CD4-positive, alpha-beta T cell treated with Interleukin-15 for 4 hours (primary cell): ENCODE measurements at places on chromosomes 2 and 18.

- no peak for DNase-seq
Measured at GRCh38 chr2:172260336-172260735, 157.6 kb upstream of the DLX2 start.

GRCh38 chr2:68031542-68032160 is 31.2 kb downstream of the C1D start:
- DNase-seq, result peak; percentile 25

GRCh38 chr18:74497324-74497676 is 1.1 kb downstream of the CNDP2 start:
- DNase-seq, result no peak

GRCh38 chr2:140975237-140975636 is 1155.6 kb downstream of the LRP1B start:
- no peak for DNase-seq

DNA sequence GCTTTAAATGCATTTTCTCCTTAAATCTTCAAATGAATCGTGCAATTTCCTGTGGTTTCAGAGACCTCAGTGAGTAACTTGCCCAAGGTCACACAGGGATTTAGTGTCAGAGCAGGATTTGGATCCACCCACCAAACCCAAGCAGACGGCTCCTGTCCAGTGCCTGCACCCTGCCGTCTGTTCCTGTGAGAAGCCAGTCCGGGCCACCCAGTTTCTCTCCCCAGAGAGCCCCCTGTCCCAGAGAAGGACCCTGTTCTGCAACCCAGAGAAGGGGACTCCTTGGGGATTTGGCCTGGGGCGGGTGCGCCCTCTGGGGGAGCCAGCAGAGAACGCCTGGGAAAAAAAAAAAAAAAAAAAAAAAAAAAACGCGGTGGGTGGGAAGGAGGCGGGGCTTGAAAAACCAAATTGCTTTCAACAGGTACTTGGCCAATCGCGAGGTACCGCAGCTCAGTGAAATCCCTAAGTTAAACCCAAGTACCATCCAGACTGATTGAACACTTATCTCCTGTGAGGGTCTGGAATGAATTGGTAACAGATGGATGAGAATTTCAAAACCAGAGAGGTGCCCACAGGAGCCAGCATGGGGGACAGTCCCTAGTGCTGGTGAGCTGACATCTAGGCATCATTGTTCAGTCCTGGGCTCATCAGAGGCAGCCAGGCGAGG is 30.9 kb upstream of the REEP1 start:
- peak; percentile 25 for DNase-seq

- DNase-seq, result no peak
Measured at GRCh38 chr18:59690186-59690982, 6.8 kb downstream of the CCBE1 start.

GRCh38 chr2:78699696-78700095 is 325.8 kb upstream of the REG3G start:
- DNase-seq, result no peak

- no peak for DNase-seq
Measured at GRCh38 chr2:210922419-210922818, 366.0 kb downstream of the CPS1 start.

DNA sequence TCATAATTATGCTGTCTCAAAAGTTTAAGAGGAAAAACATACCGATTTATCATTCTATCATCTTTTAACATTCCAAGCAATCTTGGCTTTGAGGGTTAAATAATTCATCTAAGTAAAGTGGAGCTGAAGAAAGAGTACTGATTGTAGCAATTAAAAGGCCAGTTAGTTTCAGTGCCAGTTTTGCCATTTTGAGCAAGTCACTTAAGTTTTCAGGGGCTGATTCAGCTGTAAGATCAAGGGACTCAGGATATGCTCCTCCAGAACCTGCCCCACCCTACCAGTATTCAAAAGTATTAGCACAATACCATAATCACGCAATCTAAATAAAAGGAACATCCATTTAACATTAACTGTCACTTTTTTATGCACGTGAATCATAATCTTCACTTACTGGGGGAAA is 1.9 kb downstream of the SS18 start:
- peak; percentile 12 for DNase-seq

- no peak for DNase-seq
Measured at GRCh38 chr2:180196419-180196977, 189.4 kb upstream of the CWC22 start.

DNA sequence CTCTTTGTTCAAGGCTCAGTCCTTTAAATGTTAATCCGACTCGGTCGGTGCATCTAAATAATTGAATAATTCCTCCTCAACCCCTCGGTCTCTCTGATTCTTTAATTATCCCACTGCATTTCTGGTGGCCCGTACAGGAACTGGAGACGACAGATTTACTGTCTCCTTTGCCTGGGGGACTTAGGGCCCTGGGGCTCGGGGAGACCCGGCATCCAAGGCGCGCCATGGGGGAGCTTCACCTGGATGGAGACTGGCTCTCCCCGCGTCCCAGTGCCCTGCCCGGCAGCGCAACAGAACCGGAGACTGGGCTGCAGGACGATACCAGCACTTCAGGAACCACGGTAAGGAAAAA is 47.7 kb upstream of the SELENOI start:
- DNase-seq, result no peak

DNA sequence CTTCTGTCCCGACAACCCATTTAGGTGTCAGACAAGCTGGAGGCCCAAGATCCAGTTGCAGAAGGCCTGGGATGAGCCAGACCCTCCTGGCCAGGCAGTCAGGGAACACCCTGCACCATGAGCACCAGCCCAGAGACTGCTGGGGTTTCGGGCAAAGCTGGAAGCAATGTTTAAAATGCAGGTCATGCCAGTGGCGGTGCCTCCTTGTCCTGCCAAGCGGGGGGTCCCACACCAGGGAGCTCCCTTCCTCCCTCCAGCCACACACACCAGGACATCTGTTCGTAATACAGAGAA is 230.2 kb downstream of the ATAD2B start:
- no peak for DNase-seq

DNA sequence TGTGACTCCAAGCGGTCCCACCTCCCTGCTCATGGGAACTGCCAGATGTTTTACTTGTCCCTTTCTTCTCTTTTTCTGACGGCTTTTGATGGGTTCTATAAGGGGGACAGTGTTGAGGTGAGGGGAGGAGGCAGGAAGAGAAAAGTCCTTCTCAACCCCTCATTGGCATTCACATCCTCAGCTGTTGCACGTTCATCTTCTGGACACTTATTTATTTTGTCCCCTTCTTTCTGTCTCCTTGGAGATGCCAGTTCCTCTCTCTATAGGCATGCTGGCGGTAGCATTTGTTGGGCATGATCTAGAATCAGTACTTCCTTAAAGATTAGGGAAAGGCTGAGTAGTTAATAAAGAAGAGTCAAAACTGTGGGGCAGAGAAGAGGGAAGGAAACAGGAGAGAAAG is 99.0 kb upstream of the KLHL14 start:
- DNase-seq, result no peak

GRCh38 chr2:32772638-32773447 is 145.0 kb downstream of the TTC27 start:
- no peak for DNase-seq

DNA sequence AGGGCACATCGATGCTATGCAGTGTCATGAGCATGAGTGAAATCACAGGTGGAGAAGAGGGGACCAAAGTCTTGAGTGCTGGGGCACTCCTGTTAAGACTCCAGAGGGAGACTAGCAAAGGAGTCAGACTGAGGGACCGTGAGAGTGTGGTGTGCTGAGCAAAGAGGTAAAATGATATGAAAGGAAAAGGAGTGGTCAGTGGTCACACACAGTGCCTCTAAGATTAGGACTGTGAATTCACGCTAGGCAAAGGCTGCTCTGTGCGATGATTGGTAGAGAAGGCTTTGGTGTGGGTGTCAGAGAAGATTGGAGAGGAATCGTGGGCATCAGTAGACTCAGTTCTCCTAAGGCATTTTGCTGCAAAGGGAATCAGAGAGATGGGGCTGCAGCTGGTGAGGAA is 12.8 kb downstream of the SOCS6 start:
- no peak for DNase-seq

GRCh38 chr2:106054880-106055655 is 139.0 kb downstream of the UXS1 start:
- DNase-seq, result peak; percentile 17

DNA sequence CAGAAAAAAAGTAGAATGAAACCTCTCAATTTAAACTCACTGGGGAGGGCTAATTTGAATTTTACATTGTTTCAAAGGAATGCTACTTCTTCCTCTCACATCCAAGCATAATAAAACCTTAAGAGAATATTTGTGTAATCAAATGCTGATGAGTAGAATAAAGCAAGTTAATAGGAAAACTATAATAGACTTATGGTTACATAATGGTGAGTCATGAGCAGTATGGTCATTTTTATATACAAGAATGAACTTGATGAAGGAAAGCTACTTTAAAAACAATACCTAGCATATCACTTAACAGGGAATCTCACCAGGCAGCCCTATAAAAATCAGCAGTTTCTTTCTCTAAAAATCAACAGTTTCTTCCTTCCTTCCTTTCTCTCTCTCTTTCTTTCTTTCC is 80.3 kb downstream of the VSNL1 start:
- DNase-seq, result no peak

DNA sequence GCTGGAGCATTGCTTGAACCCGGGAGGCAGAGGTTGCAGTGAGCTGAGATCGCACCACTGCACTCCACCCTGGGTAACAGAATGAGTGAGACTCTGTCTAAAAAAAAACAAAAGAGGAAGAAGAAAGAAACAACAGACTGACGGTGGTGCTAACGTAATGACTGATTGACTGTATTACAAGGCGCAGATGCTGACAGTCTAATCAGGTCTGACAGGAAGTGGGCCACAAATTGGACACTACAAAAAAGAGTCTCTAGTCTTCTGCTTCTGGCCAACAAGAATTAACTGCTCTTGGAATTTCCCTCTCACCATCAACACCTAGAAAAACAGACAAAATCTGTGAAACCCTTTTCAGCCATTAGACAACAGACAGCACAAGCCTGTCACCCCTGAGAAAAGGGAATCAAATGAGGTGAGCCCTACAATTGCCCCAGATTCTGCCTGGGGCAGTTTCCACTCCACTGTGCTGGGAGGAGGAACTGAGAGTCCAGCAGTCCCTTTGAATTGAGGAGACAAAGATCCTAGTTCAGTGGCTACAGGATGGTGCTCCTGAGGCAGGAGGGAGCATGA is 43.3 kb downstream of the SNED1 start:
- no peak for DNase-seq

- DNase-seq, result no peak
Measured at GRCh38 chr2:238658054-238658407, 189.9 kb upstream of the TWIST2 start.

DNA sequence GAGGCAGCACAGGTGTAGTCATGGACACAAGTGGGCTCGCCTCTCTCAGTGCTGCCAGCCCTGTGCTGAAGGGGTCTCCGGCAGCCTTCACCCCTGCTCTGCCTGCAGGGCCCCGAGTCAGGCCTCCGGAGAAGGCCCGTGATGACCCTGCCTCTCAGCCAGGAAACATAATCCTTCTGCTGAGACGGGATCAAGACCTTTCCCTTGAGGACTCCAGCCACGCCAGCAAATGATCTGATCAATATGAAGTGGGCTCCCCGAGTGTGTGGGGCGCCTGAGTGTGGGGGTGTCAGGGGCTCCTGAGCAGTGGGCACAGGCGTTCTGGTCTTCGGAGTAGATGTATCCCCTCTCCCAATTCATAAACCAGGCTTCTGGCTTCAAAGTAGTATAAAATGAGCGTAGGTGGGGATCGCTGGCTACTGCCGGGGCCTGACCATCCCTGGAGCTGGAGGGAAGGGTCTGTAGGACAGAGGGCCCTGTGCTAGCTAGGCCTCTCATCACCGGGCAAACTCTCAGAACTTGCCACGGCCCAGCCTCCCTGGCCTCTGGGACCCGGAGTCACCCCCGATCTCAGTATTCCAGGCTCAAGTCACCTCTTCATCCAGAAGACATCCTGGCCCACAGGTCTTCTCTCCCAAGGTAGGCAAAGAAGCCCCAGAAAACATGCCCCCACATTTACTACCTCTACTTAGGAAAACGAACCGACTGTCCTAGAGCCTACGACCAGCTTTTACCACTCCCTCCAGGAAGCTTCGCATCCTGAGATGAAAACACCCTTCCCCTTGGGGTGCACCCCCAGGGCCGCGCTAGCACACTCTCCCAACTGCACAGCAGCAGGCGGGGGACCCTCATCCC is 33.6 kb downstream of the CRACDL start:
- DNase-seq, result no peak

DNA sequence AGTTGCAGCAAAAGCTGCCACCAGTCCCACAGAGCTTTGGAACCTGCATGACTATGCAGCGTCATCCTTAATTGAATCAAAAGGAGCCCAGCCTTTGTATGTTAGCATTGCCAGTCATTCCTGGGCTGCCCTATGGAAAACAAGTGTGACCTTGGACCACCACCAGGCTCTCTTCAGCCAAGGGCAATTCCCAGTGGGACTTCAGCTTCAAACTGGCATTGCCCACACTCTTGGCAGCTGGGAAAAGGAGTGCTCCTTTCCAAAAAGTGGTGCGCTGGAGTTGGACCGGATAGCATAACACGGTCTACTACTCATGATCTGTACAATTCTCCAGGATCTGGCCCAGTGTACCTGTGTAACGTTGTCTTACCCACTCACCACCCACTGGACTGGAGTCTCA is 259.5 kb downstream of the MREG start:
- no peak for DNase-seq
